Bronchial epithelial cell (primary cell): ENCODE measurements at places on chromosomes 2 and 18. TPM values are rescaled to one million over a fixed set of nuclear protein-coding genes. Genes with fewer than 3 reads are reported as not detected.
A peak's percentile ranks its signal among the peaks of the same experiment; 100 is the strongest.

DNA sequence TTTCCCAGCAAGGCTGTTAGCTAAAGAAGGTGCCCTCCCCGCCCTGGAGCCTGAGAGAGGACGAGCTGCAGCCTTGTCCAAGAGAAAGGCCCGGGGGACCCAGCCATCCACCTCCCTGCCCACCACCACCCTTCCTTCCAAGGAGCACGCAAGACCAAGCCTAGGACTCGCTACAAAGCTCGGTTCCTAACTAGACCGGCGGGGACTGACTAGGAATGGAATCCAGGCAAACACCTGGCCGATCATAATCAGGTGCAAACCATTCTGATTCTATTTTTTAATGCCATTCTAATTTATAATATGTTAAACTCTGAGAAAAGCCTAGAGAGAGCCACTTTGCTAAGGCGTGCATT lies 19.7 kb upstream of the TUBB6 start:
- no peak for DNase-seq

- peak; percentile 94 for DNase-seq
Observed at GRCh38 chr2:164657129-164657528, 35.8 kb upstream of the GRB14 start.

DNA sequence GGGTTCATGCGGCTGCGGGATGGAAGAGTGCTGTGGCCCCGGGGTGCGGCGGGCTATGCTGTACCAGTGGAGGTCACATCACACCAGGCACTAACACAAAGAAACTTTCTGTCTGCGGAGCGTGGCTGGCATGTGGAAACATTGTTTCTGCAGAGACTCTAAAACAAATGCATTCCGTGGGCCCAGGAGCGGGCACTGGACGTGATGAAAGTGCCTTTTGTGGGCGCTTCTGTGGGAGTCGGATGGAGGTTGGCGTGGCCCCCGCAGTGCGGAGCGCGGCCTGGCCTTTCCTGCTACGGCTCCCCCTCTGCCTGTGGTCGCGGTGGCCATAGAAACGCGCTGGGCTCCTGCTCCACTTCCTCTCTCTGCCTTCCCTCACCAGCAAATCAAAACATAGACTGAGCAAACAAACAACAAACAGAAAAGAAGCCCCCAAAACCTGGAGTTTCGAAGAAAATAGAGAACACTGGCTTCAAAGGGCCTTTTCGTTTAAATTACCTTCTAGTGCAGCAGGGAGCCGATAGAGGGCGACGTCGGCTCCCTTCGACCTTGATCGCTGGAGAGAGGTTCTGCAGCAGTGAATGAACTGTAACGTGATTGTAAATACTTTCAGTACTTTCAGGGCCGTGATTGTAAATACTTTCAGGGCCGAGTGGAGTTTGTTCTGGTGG lies 51.4 kb downstream of the KIF5C start:
- DNase-seq, result peak; percentile 22

DNA sequence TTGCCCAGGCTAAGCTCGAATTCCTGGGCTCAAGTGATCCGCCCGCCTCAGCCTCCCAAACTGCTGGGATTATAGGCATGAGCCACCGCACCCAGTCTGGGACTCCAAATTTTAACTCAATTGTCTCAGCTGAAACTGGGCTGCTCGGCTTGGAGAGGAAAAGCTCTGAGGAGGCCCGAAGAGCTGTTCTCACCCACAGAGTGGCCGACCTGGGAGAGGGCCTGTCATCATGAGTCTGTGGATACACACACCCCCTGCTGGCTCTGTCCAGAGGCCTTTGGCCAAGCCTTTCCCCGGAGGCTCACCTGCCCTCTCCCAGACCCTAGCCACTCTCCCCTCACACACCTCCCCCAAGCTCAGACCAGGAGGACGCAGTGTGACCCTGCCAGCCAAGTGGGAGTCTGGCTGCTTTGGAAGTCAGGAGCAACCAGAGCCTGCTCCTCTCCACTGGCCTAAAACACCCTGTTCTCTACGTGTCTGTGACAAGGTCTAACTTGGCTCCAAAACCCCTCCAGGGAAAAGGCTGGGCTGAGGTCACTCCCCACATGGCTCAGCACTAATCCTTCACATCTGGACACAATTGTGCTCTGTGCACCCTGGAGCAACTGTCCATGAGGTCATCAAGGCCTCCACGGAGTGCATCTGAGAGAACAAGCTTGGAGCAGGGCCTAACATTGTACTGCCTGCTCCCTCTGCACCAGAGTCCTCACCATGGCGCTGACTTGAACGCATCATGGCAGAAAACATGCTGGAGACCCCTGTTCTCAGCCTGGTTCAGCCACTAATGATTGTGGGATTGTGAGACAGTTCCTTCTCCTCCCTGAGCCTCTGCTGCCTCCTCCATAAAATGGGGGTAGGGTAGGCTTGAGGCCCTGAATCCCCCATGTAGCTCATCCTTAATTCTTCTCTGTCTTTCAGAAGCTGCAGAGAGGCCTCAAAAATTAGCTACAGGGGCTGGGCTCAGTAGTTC lies 49.9 kb upstream of the RAB6C start:
- no peak for DNase-seq

- peak; percentile 8 for DNase-seq
Observed at GRCh38 chr18:5214583-5215351, 17.7 kb upstream of the AKAIN1 start.

DNA sequence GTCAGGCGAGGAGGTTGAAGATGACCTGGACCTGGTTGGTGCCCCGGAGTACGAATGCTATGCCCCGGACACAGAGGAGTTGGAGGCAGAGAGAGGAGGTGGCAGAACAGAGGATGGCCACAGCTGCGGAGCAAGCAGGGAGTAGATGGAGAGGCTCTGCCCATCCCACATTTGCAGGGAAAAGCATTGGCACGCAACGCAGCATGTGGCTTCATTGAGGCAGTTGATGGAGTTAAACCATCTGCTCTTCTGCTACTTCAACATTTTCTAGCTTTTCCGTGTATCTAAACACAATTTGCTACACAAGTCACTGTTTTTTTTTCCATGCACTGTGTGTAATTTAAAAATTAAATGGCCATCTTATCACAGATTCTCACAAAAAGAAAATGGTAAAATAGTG lies 11.8 kb downstream of the RBFA start:
- DNase-seq, result no peak

- no peak for DNase-seq
Observed at GRCh38 chr2:5538772-5539171, 153.4 kb upstream of the SOX11 start.

DNA sequence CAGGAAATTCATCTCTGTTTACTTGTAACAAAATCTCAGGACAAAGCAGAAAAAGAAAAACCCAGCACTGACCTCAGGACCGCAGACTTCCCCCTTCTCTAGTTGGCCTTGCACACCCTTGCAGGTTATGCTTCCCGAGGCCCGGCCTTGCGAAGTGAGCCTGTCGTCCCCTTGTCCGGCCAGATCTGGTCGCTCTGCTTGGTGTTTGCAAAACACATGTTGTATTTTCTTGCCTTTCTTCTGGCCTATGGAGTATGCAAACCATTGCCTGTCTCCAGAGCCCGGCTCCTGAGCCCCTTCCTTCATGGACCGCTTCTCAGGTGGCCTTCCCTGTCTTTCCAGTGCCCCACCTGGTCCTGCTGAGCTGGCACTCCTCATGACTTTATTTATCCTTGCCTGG lies 4.8 kb downstream of the IMPA2 start:
- DNase-seq, result no peak

DNA sequence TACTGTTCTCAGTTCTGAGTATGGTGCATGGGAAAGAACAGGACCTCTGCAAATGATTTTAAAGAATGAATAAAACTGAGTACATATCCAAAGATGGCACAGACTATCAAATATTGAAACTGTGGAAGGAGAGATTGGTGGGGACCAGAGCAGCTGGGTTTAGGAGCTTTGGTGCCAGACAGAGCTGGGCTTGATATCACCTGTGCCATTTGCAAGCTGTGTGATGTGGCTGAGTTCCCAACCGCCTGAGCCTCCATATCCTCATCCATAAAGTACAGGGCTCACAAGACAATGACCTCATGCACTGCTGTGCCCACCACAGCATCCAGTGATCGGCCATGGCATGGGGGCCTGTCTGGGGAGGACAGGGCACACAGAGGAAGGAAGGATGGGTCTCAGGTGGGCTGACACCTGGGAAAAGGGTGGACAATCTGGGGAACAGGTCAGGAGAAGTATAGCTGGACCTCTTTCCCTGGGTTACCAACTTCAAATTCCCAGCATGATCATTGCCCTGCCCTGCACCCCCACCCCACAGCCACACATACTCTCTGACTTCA lies 83.9 kb upstream of the RAB6C start:
- no peak for DNase-seq

DNA sequence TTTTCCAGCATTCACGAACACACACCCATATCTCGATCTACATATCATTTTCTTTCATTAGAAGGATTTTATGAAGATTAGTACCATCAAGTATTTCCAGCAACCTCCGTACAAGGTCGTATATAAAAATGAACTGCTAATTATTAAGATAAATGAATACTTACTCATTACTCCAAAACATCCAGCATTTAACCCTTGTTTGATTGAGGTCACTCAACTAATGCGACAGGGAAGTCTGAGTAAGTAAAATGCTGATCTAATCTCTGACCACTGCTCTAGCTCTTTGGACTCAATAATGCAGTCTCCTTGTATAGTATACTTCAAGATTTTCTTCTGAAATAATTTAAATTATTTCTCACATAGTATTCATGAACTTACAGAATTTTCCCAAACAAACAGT lies 2.0 kb downstream of the ABHD3 start:
- no peak for DNase-seq

DNA sequence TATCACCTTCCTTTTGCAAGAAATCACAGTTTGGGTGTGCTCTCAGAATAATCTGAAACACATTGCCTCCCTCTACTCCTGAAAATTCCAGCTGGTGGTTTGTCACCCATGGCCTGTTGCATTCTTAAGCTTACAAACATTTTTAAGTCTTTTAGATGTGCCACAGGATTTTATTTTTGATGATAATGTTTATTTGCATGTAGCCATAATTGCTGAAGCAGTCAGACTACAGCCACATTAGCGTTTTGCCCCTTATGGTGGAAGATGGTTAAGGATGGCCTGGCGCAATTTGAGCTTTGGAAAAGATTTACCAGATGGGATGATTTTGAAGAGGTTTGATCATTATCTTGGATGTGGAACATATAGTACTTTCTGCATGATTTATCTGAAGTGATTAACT lies 439.5 kb downstream of the MEIS1 start:
- no peak for DNase-seq

DNA sequence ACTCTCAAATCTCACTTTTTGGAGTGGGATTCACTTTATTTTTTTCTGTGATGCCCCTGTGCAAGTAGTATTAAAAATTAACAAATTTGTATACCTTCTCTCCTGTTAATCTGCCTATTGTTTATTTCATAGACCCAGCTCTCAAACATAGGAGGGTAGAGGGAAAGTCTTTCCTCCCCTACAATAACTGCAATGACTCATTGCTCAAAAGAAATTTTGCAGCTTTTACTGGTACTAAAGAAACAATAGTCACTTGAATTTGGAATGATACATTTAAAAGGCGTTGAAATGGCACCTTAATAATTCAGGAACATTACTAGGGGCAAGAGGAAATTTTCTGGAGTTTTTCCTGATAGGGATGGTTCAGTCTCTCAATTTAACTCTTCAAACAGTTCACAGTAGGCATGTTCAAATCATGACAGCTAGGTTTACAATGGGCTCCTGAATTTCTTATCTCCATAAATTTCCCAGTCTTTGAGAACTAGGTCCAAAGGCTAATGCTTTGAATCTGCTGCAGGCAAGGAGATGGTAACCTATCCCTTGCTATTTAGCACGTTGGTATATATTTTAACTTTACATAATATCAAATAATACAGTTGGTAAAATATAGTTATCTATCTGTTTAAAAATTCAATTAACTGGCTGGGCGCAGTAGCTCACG lies 88.8 kb downstream of the CHN1 start:
- no peak for DNase-seq

GRCh38 chr2:79612999-79613398 lies 100.1 kb downstream of the CTNNA2 start:
- peak; percentile 10 for DNase-seq

- DNase-seq, result no peak
Observed at GRCh38 chr2:122077114-122077513, 321.7 kb downstream of the TSN start.

The PPM1G gene
- total RNA-seq, result 94.2 and 143 TPM in 2 replicates

The SAG gene
- total RNA-seq, result not detected in 2 replicates

The GRP gene
- total RNA-seq, result not detected in 2 replicates

The STARD6 gene
- not detected in 2 replicates for total RNA-seq
